ENCODE measurements at places on chromosomes 1 and 21.

- no peak for DNase-seq
These were observed 18.1 kb downstream of the DCAF8 start for GRCh38 chr1:160244209-160244608.

- no peak for DNase-seq
These were observed at the start of gene C1orf146 for GRCh38 chr1:92217721-92218120. TSS of gene C1orf146 (plus strand) at chr1:92217915. CDS start at chr1:92231421, 13,506 bp downstream.

DNA sequence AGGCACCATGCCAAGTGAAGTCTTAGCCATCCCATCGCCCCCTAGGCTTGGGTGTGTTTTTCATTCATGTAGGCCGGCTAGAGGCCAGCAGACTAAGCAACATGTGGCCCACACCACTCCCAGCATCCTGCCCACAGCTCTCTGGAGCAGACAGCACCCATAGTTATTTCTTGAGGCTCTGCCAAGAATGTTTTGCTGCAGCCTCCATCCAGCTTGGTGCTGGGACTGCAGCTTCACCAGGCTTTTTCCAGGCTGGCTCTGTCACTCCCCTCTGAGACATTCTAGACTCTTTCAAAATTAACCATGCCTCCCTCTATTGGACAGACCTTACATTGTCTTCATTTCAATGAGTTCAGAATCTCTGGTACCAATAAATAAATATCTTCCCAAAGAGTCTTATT, 104.2 kb downstream of the DUSP10 start:
- no peak for DNase-seq

GRCh38 chr1:159879977-159880376, 17.5 kb upstream of the VSIG8 start:
- no peak for DNase-seq

GRCh38 chr1:31216016-31216415, 23.7 kb downstream of the NKAIN1 start:
- no peak for DNase-seq

GRCh38 chr1:211606332-211606913, 27.5 kb upstream of the SLC30A1 start:
- DNase-seq: no peak

- DNase-seq: no peak
These were observed 19.4 kb upstream of the SRSF4 start for GRCh38 chr1:29200906-29201594.

GRCh38 chr21:29581393-29581792, 282.7 kb downstream of the BACH1 start:
- DNase-seq: no peak

GRCh38 chr1:55284856-55285255, 69.7 kb upstream of the USP24 start:
- DNase-seq: no peak

GRCh38 chr1:162316187-162316586, 60.5 kb downstream of the SPATA46 start:
- DNase-seq: no peak

- no peak for DNase-seq
These were observed 7.3 kb upstream of the VPS45 start for GRCh38 chr1:150060260-150060659.

- DNase-seq: no peak
These were observed 41.9 kb downstream of the CHML start for GRCh38 chr1:241598249-241598648.

- no peak for DNase-seq
These were observed 427.8 kb upstream of the ZP4 start for GRCh38 chr1:238318294-238319110.

DNA sequence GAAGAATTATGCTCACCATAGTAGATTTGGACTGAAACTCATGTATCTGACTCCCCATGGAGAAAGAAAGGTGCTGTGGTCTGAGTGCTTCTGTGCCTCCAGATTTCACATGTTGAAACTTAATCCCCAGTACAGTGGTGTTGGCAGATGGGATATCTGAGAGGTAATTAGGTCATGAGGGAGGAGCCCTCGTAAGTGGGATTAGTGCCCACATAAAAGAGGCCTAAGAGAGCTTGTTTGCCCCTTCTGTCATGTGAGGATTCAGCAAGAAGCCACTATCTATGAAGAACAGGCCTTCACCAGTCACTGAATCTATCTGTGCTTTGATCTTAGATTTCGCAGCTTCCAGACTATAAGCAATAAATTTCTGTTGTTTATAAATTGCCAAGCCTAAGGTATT, 150.1 kb downstream of the PLPP3 start:
- no peak for DNase-seq

- no peak for DNase-seq
These were observed 104.8 kb downstream of the HLX start for GRCh38 chr1:220983877-220984635.

DNA sequence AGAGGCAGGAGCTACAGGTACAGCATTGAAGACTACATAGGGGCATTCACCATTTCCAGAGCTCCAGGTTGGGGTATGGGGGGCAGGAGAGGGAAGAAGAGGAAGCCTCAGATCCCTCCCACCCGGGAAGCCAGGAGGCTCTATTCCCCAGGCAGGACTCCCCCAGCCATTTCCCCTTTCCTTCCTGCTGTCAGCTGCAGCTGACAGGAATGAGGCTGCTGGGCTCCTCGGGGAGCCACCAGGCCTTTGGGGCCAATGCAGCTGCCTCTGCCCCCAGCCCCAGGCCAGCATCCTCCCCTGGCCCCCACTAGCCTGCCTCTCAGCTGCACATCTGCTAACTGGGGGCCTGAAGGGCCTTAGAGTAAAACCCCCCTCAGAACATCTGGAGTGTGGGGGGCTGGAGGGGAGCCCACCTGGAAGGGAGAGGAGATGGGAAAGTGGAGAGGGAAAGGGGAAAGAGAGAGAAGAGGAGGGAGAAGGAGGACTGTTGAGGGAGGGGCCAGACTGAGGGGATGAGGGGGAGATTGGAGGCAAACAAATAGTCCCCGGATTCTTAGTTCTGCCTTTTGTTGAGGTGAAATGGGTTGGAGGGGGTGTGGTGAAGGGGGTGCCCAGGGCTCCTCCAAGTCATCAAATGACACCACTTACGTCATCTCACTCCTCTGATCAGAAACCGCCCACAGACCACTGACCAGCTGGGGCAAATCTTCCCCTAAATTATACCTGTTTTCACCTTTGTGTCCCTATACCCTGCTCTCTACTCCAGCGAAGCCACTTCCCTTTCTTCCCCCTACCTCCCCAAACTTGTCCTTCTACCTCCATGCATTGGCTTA, 58.0 kb downstream of the LGR6 start:
- no peak for DNase-seq

- DNase-seq: no peak
These were observed 21.2 kb upstream of the TTLL7 start for GRCh38 chr1:84020151-84020550.

DNA sequence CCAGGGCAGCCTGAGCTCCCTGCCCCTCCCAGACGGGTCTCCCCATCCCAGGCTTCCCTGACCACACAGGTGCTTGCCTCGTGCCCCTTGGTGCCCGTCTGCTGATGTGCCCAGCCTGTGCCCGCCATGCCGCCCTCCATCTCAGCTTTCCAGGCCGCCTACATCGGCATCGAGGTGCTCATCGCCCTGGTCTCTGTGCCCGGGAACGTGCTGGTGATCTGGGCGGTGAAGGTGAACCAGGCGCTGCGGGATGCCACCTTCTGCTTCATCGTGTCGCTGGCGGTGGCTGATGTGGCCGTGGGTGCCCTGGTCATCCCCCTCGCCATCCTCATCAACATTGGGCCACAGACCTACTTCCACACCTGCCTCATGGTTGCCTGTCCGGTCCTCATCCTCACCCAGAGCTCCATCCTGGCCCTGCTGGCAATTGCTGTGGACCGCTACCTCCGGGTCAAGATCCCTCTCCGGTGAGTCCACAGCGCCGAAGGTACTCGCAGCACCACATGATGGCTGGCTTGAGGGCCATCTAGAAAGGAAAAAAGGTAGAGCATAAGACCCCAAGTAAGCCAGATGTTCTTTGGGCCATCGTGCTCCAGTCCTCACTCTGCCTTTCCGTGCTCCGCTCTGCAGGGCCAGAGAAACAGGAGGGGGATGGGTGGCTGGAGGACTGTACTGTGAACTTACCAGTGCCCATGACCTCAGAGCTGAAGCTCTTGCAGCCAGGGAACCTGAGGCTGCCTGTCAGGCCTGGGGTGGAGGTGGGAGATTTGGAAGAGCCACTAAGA, 1.4 kb downstream of the ADORA1 start:
- no peak for DNase-seq

DNA sequence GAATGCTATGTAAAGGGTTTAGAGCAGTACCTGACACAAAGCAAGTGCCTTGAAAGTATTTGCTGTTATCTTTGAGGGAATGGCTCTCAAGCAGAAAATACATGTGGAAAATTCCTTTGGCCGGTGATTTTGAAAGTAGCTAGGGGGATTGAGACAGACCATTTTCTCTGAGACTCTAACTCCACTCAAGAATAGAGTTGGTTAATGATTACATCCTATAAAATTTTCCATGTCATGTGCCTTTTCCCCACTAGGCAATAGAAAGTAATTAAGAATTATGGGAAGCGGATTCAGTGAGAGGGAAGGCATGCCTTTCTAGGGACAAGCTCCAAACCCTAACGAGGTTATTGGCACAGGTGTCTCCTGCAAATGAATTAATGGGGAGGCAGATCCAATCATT, 276.0 kb downstream of the GPATCH2 start:
- DNase-seq: no peak

GRCh38 chr1:226086776-226087175, 24.3 kb downstream of the H3-3A start:
- DNase-seq: no peak

GRCh38 chr1:22111115-22111514, 31.8 kb downstream of the WNT4 start:
- DNase-seq: no peak

DNA sequence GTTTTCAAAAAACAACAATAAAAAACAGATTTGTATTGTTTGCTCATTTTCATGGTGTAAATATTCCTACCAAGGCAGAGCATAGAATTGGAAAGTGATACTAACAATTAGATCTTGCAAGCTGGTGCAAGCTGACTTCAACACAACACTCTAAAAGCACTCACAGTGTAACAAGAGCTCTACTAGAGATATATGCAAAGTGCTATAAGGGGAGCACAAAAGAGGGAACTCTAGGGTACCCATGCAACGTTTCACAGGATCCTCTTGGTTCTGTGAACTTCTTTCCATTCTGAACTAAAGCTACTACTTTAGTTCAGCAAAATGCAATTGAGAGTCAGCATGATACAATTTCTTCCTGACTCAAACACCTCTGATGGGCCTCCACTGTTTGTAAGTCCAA, 78.3 kb downstream of the ATP1B1 start:
- no peak for DNase-seq

- no peak for DNase-seq
These were observed 9.2 kb upstream of the SCAF4 start for GRCh38 chr21:31741116-31741515.

- no peak for DNase-seq
These were observed 380.6 kb downstream of the SIPA1L2 start for GRCh38 chr1:232249339-232249738.

DNA sequence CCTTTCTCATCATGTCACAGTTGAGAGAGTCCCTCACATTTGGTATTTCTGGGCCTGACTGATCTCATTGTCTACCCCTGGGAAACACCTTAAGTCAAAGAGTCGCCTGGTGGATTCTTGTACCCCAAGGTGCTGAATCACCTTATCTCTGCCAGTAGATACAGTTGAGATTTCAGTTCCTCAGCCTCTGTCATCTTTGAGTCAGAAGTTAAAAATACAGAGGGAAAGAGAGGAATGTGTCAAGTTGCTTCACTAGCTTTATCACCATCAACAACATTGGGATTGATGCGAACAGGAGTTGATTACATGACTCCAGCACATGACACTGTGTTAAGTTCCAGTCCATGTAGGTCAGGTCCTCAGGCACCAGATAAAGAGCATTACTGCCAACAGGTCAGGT, 513.0 kb downstream of the NUF2 start:
- no peak for DNase-seq

GRCh38 chr1:209416716-209417115, 166.8 kb upstream of the CAMK1G start:
- DNase-seq: no peak

DNA sequence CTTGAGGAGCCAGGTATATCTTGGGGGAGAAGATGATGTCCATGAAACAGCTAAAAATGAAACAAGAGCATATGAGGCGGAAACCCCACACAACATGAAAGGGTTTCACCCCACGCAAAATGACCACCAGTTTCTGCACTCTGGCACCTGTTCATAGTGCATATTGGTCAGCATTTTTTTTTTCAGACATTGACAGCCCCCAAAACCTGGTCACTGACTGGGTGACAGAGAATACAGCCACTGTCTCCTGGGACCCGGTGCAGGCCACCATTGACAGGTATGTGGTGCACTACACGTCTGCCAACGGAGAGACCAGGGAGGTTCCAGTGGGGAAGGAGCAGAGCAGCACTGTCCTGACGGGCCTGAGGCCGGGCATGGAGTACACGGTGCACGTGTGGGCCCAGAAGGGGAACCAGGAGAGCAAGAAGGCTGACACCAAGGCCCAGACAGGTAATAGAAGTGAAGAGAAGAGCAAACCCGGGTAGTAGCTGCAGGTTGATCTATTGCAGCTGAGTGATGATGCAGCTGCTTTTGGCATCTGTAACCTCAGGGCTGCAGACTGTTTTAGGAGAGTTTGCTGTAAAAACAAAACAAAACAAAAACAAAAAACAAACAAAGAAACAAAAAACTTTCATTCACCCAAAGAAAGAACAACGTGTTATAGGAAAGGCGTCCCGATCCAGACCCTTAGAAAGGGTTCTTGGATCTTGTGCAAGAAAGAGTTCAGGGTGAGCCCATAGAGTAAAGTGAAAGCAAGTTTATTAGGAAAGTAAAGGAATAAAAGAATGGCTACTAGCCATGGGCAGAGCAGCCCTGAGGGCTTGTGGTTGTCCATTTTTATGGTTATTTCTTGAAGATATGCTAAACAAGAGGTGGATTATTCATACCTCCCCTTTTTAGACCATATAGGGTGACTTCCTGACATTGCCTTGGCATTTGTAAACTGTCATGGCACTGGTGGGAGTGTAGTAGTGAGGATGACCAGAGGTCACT, 51.0 kb downstream of the TNN start:
- DNase-seq: no peak

DNA sequence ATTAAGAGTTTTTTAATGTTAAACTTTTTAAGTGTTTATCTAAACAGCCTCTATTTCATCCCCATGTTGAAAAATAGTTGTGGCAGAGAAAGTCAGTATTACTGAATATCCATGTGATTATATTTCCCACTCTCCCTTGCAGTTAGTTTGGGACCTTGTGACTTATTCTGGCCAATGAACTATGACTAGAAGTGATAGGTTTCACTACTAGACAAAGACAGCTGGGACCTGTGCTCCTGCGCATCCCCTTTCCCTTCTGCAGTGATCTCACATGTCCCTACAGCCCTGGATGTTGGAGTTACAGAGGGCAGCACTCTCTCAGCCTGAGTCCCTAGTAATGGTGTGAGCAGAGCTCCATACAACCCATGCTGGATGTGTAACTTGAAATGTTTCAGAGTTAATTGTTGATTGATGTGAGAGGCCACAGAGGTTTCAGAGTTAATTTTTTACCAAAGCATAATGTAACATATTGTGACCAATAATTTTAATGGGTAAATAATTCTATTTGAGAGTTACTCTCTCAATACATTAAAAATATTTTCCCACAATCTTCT, 18.7 kb upstream of the SAMD13 start:
- no peak for DNase-seq

Data from BJ (cell line).